ENCODE measurements at places on chromosomes 16 and 17.
A peak's percentile ranks its signal among the peaks of the same experiment; 100 is the strongest.

- peak; percentile 45 for DNase-seq
Observed at GRCh38 chr16:87702325-87702811, 63.4 kb downstream of the KLHDC4 start.

DNA sequence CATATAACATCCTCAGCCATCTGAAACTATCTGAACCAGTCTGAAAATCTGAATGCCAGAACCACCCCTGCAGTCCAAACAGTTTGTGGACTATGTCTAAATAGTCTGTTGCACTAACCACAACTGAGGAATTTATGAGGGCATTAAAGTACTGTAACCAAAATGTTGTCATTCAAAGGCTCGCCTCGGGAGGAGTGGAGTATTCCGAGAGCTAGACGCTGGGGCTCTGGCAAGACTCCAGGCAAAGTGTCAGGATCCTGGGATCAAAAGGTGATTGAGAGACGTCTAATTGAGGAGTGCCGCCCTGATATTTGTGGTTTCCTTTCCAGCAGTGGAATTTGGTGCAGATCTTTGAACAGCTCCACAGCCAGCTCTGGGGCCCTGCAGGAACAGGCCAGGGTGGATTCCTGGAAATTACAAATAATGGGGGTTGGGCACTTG is 142.9 kb upstream of the MYOCD start:
- no peak for DNase-seq

DNA sequence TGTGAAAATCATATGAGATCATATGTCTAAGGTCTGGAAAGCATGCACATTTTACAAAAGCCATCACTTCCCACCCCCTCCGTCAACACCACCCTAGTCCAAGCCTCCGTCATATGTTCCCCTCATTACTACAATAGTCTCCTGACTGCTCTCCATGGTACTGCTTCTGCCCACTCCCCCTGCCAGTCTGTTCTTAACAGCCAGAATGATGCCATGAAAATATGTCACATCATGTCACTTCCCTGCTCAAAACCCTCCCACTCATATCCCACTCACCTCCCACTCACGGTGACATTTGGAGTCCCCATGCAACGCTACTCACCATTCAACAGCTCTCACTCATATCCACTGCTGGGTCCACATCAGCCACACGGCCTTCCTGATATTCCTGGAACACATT is 432.3 kb downstream of the XYLT1 start:
- DNase-seq, result no peak

GRCh38 chr16:74740795-74741304 is 33.8 kb downstream of the FA2H start:
- no peak for DNase-seq

- no peak for DNase-seq
Observed at GRCh38 chr16:81917375-81917774, 93.9 kb downstream of the SDR42E1 start.

DNA sequence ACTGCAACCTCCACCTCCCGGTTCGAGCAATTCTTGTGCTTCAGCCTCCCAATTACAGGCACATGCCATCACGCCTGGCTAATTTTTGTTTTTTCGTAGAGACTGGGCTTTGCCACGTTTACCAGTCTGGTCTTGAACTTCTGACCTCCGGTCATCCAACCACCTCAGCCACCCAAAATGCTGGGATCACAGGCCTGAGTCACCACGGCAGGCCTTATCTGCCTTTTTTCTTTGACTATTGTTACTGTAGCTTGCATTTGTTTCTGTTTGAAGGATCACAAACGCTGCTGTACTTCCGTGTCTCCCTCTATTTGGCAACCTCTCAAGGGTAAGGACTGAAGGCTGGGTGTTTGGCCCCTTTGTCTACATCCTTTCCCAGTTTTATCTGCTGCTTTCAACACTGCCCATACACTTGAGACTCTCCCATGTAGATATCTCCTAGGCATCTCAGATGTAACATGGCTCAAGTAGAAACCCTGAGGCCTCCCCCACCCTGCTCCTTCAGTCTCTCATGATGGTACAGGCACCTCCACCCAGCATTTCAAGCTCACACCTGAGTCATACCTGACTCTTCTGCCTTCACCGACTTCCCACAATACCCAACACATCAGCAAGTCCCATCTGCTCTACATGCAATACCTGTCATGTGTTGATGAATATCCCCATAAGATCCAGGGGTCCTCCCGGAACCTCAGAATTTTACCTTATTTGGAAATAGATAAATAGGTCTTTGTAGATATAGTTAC is 219.0 kb downstream of the CPPED1 start:
- no peak for DNase-seq

- no peak for DNase-seq
Observed at GRCh38 chr17:77741109-77741508, 217.4 kb upstream of the TNRC6C start.

All from stimulated activated CD8-positive, alpha-beta memory T cell treated with anti-CD3 and anti-CD28 coated beads, Interleukin-15, amount 100 ng/mL, for 48 hours (primary cell).